Stimulated activated CD4-positive, alpha-beta T cell treated with anti-CD3 and anti-CD28 coated beads, Interleukin-1b, Interleukin-23, amount 100 ng/mL, for 1 hour (primary cell): ENCODE measurements at places on chromosomes 5 and 9.

DNA sequence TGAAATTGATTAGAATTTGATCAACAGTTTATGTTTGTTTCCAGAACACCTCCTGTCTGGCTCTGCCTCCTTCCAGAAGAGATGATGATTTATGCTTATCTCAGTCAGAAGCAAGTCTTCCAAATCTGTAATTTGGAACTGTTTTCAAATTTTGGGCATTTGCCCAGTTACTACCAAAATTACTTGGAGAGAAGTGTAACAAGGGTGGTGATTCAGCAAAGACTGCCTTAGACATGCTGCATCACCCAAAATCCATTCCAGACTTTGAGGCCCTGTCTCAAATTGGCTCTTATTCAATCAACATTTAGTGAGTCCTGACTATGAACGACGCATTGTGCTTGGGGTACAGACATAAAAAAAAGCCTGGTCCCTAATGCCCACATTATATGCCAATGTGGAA, 89.4 kb downstream of the SH3TC2 start:
- DNase-seq: no peak

GRCh38 chr5:75510417-75510835, 1.0 kb downstream of the CERT1 start:
- no peak for DNase-seq

- no peak for DNase-seq
Observed at GRCh38 chr9:25205285-25205684, 473.0 kb downstream of the TUSC1 start.

GRCh38 chr9:14678776-14679175, 14.5 kb downstream of the ZDHHC21 start:
- no peak for DNase-seq

DNA sequence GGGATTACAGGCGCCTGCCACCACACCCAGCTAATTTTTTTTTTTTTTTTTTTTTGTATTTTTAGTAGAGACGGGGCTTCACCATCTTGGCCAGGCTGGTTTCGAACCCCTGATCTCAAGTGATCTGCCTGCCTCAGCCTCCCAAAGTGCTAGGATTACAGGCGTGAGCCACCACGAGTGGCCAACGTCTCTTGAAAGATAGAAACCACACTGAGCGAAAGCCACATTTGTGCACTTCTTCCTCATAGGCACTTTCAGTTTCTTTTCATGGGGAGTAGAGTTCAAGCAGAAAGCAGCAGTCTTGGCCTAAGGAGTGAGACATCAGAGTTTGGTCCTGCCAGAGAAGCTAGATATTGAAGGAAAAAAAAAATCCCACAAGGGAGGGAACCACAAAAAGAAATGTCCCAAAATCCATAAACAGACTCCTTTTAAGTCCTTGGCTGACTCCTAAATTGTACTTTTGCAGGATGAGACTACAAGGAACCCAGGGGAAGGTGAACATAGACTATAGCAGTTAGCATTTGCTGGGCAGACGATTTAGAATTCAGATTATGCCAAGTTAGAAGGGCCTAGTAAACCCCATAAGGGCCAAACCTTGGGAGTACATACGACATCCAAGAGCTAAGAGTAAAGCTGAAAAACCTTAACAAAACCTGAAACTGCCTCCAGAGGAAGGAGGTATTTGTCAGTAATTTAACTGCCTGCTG, 43.9 kb upstream of the GLIPR2 start:
- DNase-seq: no peak

GRCh38 chr9:110810262-110810976, 141.8 kb downstream of the MUSK start:
- no peak for DNase-seq

DNA sequence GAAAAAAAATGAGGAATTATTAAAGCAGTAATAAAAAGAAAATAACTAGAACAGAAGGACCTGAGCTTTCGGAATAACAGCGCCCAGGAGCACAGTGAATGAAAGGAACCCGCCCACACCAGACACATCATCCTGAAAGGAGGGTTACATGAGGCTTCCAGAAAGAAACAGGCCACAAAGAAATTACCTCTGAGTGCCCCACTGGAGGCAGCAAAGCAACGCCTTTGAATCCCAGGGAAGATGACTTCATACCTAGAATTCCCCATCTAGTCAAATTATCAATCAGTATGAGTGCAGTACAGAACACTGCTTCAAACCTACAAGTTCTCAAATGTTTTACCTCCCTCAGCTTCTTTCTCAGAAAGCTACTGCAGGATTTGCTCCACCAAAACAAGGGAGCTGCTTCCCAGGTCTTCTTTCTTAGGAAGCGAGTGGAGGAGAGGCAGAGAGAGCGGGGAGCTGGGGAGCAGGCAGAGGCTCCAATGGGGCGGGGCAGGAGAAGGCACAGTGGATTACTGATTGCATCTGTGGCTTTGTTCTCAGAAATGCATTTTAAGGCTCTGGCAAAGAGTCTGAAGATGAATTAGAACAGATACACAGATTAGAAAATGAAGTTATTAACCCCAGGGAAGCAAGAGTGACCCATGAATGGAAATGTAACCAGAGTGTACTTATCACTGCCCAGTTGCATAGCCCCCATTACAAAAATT, 87.1 kb downstream of the SEMA4D start:
- no peak for DNase-seq

DNA sequence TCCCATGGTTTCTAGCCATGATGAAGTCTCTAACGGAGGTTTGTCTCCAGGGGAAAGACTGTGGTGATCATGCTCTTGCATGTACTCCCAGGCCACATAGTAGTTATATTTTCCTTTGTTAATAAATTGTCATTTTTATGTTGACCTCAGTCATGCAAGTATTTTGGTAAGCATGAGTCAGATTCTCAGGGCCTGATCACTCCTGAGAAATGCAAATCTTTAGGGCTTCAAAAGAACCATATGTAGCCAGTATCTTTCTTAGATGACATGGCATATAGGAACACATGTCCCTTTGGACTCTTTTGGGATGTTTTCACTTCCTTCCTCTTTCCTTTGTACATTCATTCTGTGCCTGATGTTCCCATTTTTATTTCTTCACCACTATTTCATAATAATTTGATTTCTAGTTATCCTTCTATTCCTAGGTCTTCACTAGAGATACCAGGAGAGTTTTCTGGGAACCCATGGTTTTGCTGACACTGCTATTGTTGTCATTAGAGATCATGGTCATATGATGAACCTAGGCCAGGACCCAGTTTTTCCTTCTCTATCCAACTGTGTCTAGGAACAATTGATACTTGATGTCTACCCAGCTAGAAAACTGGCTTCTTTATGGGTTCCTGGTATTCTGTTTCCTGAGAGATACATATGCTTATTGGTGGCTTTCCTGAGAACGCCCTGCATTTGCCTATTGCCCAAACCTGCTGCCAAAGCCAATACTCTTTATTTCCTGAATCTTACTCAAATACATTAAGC, 248.1 kb upstream of the NREP start:
- DNase-seq: no peak
